ENCODE measurements at places on chromosomes 12 and 14.

- DNase-seq = no peak
These were observed 411.1 kb downstream of the APAF1 start for GRCh38 chr12:99056186-99056585.

DNA sequence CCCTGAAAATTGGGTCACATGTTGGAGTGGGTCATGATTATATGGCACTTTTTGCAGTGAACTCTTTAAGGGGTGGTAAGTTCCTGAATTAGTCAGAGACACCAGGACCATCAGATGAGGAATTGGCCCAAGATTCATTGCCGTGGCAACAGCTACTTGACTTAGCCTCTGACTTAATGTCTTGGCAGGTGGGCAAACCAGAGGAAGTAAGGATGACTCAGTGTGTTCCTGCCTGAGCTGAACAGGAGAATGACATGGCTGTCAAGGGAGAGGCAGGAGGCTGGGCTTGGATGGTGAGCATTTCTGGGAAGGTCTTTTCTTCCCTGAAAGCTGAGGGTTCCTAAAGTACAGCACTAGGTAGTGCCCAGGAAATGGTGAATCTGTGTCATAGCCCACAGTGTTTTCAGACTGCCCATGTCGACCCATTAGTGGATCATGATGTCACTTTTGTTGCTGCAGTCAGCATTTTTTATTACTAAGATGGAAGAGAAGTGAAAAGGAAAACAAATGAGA is 170.1 kb upstream of the PWP1 start:
- DNase-seq = peak; percentile 98

DNA sequence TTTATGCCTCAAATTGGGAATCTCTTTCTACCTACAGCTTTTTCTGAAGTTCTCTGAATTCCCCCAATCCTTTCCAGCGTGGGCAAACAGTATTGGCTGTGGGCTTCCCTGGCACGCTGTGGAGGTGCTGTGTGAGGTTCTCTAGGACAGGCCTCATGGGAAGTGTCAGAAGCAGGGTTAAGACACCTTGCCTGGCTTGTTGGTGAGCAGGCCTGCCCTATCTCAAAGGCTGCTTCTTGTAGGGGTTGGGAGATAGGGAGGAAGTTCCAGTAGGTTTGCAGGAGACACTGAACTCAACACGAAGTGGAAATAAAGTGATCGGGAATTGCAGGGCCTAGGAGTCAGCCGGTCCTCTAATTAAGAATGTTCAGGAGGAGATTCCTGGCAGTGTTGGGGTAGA is 30.0 kb upstream of the DCD start:
- DNase-seq = no peak

- DNase-seq = no peak
These were observed 202.6 kb upstream of the AVPR1A start for GRCh38 chr12:63353559-63353958.

- no peak for DNase-seq
These were observed 68.0 kb downstream of the GSC start for GRCh38 chr14:94701861-94702370.

GRCh38 chr12:107125833-107126232 is 32.5 kb upstream of the CRY1 start:
- DNase-seq = no peak

GRCh38 chr12:122793685-122794106 is 19.3 kb downstream of the CCDC62 start:
- no peak for DNase-seq

DNA sequence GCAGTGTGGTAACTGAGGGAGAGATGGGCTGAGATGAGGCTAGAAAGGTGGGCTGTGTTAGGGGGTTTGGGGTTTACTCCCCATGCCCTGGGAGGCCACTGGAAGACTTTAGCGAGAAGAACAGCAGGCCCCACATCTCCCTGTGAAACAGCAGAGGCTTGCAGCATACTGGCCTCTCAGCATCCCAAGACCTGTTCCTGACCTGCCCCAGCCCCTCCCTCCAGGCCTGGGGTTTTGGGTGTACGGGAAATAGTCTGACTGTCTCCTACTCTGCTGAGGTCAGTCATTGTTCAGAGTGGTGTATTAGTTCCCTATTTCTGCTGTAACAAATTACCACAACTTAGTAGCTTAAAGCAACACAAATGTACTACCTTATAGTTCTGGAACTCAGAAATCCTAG is 103.5 kb upstream of the HIF1A start:
- no peak for DNase-seq

DNA sequence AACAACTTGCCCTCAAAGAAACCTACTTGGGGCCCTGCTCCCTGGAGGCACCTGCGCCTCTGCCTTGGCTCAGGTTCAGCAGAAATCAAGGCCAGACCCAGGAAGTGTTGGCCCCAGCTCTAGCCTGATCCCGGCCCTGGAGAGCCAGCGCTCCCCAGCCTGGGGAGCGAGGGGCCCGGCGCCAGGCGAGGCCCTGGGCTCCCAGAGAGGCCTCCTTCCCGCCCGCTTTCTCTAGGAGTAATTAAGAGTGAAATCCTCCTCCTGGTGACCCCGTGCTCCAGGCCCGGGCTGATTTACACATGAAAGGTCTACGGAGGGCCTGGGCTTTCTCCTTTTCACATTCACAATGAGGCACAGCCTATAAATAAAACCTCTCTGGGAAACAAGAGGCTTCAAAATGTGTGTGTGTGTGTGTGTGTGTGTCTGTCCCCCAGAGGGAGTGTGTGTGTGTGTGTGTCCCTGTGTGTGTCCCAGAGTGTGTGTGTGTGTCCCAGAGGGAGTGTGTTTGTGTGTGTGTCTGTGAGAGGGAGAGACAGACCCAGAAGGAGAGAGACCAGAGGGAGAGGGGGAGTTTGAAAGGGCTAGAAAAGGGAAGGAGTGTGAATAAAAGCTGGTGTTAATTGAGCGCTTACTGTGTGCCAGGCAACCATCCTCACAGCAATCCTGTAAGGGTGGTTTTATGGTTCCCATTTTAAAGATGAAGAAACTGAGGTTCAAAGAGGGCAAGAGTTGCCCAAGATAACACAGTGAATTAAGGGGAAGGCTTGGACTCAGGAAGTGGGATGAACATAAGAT is 23.8 kb upstream of the COX6A1 start:
- no peak for DNase-seq

- no peak for DNase-seq
These were observed 23.0 kb upstream of the REP15 start for GRCh38 chr12:27673101-27673718.

- no peak for DNase-seq
These were observed 82.6 kb downstream of the MNAT1 start for GRCh38 chr14:60817113-60817512.

- no peak for DNase-seq
These were observed 177.3 kb upstream of the CDKN3 start for GRCh38 chr14:54219261-54220070.

- DNase-seq = peak; percentile 99
These were observed 210.0 kb downstream of the PPM1H start for GRCh38 chr12:62724947-62725451.

GRCh38 chr14:35079742-35080141 is 33.7 kb downstream of the FAM177A1 start:
- DNase-seq = no peak

DNA sequence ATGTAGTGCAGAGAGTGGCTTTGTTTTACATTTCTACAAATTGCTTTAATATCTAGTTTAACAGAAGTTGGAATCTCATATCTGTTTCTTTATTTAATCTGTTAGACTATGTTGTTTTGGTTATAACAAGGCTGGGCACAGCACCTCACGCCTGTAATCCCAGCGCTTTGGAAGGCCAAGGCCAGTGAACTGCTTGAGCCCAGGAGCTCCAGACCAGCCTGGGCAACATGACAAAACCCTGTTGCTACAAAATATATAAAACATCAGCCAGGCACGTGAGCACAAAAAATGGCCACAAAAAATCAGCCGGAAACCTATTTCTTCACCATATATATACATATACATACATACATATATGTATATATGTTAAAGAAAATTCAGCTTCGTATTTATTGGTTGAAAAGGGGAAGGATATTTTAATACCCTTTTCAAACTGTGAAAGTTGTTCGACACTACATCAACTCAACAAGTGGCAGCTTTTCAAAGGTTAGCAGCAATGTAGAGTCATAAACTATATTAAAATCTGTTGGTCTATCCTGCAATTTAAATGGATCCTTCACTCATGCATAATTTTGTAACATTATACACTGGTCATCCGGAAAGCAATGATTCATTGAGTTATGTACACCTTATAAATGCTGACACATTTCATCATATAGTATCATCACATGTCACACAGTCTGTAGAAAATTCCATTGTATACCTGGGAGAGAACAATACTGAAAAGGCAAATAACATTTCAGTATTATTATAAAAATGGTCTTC is 7.1 kb downstream of the NR2C1 start:
- no peak for DNase-seq

- no peak for DNase-seq
These were observed 185.6 kb downstream of the TMEM117 start for GRCh38 chr12:44021471-44021971.

- no peak for DNase-seq
These were observed 345.6 kb downstream of the APAF1 start for GRCh38 chr12:98990648-98991047.

- peak; percentile 43 for DNase-seq
These were observed 27.2 kb downstream of the RNFT2 start for GRCh38 chr12:116765271-116765670.

DNA sequence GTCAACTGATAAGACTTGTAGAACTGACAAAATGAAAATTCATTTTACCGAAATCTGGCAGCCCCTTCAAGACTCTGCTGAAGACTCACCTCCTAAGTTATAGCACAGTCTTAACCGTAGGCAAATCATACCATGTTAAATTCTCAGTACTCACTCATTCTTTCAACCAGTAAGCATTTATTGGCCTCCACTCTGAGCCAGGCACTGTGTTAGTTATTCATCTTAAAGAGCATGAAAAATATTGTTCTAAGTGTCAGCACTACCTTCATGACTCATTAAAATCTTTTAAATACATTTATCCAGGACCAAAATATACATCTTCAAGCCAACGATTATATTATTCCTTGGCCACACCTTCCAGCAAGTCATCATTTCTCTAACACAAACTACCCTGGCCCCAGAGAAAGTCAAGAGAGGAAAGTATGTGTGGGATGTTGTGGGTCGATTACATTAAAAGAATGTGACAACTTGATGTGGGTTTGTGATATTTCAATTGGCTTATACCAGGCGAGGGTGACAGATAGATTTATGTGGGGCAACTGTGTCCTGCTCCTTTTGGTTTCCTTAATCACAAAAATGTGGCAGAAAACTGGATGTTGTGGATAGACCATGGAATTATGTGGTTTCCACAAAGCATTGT is 55.0 kb downstream of the TMEM30B start:
- DNase-seq = no peak

- peak; percentile 61 for DNase-seq
These were observed 35.0 kb downstream of the CORO1C start for GRCh38 chr12:108696111-108696995.

DNA sequence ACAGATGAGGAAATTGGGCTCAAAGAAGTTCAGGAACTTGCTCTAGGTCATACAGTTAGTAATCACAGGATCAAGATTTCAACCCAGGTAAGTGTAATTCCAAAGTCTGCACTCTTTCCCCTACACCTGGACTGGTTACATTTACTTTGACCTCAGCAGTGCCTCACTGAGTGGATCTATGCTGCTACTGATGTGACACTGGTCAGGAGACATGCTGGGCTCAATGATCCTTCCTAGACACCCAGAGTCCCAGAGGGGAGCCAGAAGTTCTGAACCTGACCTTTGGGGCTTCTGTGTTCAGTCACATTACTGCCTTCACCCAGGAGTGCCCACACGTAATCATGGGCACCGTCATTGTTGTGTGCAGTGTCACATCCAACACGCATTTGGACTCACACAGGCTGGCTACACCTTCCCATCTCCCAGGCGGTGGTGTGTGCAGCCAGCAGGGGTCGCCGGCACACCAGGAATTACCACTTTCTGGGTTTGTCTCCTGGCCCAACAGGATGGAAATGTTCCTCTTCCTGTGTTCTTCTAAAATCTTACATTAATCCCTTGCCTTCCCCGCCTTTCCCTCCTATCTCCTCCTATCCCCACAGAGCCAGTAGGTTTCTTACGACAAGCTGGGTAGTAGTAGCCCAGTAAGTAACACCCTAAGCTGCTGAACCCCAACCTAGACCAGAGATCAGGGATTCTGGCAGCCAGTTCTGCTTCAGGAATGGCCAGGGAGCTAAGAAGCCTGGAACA is 25.6 kb downstream of the CALCOCO1 start:
- no peak for DNase-seq

DNA sequence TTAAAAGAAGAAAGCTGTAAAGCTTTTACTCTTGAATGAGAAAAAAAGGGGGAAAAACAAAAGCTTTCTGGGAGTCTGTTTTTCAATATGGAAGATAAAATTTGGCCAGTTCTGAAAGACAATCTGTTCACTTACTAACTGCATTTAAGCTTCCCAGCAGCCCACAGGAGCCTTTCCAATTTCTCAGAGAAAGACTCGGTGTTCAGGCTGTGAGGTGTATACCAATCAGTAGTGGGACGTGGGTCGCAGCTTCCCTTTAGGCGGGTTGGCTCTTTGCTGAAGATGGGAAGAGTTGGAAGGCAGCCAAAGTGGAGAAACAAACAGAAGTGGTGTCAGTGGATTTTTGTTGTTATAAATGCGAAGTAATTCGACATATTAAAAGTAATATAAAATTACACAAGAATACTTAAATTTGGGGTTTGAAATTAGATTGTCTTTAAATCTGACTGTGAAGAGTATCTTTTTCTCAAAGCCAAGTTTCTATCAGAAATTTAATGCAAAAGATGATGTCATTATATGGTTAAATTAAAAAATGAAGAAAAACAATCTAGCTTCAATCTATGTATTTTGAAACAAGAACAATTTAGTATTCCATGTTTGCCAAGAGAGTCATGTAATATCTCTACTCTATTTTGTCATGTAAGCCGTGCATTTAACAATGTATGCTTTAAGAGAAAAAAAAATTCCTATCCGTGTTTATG is 590.2 kb upstream of the ATXN7L3B start:
- no peak for DNase-seq

DNA sequence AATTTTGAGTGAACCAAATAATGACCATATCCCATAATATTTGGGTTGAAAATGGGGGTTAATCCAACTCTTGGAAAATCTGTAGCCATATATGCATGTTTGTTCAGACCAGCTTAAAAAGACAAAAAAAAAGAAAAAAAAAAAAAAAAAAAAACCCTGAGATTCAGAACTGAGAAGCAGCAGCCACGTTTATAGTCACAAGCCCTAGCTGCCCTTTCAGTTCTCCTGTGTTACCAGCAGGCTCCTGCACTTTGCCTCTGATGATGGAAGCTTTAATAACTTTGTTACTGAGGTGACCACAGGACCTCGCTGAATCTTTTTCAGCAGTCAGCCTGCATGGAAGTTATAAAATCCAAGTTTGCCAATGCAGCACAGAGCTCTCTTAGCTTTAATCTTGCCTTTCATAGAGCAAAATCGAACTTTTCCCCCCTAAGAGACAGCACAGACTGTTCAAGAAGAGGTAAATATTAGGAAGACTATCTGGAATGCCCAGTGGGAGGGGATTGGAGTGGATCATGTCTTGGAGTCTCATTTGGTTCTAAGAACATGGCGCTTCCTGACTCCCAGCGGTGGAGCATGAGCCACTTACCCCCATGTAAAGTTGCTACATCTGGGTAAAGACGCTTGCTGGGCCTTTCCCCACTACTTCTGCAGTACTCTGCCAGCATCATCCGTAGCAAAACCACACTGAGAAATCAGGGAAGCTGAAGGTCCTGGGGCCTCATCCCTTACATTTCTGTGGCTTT is 20.6 kb downstream of the GNG2 start:
- no peak for DNase-seq

- no peak for DNase-seq
These were observed 91.3 kb upstream of the USP44 start for GRCh38 chr12:95642583-95642982.
